ENCODE measurements at places on chromosomes 7 and 10.

- DNase-seq, result no peak
Measured at GRCh38 chr7:95609277-95609971, 13.1 kb upstream of the PDK4 start.

GRCh38 chr10:131729361-131729760 is 171.4 kb upstream of the PPP2R2D start:
- no peak for DNase-seq

GRCh38 chr7:5248201-5248885 is 34.4 kb upstream of the SLC29A4 start:
- no peak for DNase-seq

- no peak for DNase-seq
Measured at GRCh38 chr7:71096351-71096750, 35.6 kb upstream of the GALNT17 start.

DNA sequence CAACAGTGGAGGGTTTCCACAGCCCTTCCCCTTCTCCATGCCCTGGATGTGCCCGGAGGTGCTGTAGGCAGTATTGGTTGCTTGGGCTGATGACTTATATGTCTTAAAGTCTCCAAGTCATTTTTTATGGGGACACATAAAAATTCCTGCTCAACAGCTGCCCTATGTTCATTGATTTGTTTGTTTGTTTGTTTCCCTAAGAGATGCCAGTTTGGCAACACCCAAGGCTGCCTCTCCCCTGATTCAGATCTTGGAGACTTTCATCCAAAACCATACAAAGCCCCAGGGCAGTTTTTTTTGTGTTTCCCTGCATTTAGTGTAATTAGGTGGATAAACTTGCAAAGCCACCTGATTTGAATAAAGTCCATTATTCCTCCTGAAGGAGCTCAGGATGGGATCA is 115.3 kb downstream of the PLPP4 start:
- DNase-seq, result no peak

GRCh38 chr10:121681997-121682687 is 83.9 kb upstream of the FGFR2 start:
- no peak for DNase-seq

GRCh38 chr7:140485500-140486265 is 6.4 kb upstream of the MKRN1 start:
- no peak for DNase-seq

DNA sequence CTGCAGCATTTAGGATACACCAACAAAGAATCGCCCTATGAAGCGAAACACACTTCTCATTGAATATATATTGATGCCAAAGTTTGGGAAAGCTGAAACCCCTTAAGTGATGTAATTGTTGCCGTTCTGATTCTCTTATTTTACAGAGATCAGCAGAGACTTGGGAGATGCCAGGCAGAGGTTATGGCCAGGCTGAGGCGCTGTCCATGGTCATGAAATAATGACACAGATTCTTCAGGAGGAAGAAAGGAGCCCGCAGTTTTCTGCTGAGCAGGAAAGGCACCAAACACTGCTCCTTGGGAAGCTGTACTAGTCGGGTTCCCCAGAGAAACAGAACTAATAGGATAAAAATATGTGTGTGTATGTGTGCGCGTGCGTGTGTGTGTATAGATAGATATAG is 566.0 kb downstream of the CALN1 start:
- no peak for DNase-seq

GRCh38 chr10:17805330-17805729 is 3.8 kb upstream of the MRC1 start:
- DNase-seq, result no peak

DNA sequence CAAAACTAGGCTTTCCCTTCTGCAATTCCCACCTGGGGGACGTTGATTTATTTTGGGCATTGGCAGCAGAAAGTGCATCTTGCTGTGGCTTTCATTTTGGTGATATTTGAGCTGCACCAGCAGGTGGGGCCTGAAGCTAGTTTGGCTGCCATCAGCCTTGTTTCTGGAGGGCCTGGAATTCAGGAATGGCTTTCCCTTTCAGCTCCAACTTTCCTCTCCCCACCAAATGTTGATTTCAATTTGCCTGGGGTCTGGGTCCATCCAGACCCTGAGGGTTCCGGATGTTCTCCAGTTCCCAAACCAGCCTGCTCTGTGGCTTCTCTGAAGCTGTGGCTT is 640.4 kb downstream of the TYW1 start:
- no peak for DNase-seq

DNA sequence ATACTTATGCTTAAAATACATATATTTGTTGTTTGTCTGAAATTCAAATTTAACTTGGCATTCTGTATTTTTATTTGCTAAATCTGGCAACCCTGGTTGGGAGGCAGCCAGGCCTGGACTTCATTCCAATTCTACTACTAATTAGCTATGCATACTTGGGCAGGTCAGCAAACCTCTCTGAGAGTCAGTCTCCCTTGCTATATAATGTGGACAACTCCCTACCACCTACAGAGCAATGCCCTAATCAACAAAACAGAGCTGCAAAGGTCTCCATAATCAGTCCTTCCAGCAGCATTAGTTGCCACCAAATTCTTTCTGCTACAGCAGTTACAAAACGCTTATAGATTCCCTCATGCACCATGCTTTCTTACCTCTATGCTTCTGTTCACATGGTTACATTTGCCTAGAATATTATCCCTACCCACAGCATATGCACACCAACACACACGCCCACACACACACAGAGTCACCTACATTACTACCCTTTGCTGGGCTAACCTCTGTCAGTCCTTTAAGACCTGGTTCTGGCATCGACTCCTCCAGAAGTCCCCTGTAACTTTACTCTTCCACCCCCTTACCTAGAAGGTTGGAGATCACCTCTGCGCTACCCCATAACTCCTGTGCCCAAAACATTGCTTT is 188.7 kb downstream of the FGFR2 start:
- no peak for DNase-seq

GRCh38 chr7:44884621-44885393 is 523 bp downstream of the PURB start:
- DNase-seq, result peak; percentile 45

- peak; percentile 65 for DNase-seq
Measured at GRCh38 chr10:6918305-6918704, 338.2 kb upstream of the PRKCQ start.

DNA sequence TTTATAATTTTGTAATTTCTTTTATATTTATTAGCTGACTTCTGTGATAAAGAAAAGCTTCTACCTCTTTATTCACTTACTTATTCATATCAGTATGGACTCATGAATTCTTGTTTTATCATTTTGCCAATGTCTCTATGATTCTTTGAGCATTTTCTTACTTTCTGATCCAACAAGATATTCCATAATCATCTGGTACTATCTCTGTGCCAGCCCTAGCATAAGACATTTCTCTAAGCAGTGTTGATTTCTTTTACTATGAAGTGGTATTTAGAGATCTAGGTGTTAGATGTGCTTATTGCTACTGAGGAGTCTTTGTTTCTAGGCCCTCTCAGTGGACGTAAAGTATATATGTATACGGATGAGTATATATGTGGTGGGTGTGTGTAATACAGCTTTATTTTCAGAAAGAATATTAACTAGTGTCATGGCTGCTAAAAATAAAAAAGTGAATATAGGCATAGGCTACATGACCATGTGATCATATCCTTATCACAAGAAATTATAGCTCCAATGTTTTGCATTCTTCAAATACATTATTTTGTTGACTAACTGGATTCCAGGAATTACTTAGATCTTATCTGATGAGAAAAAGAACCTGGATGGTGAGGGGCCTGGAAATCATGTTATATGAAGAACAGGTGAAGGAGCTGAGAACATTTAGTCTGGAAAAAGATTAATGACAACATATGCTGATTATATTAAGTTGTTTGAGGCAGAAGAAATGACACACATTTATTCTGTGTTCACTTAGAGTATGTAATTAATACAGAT is 13.1 kb downstream of the PHTF2 start:
- no peak for DNase-seq

GRCh38 chr7:15936991-15937390 is 250.5 kb upstream of the MEOX2 start:
- DNase-seq, result no peak

GRCh38 chr10:115335366-115335765 is 242.2 kb downstream of the ATRNL1 start:
- no peak for DNase-seq

GRCh38 chr7:100486753-100487446 is 3.2 kb downstream of the NYAP1 start:
- no peak for DNase-seq

GRCh38 chr7:36487756-36488336 is 98.2 kb downstream of the ANLN start:
- DNase-seq, result no peak

DNA sequence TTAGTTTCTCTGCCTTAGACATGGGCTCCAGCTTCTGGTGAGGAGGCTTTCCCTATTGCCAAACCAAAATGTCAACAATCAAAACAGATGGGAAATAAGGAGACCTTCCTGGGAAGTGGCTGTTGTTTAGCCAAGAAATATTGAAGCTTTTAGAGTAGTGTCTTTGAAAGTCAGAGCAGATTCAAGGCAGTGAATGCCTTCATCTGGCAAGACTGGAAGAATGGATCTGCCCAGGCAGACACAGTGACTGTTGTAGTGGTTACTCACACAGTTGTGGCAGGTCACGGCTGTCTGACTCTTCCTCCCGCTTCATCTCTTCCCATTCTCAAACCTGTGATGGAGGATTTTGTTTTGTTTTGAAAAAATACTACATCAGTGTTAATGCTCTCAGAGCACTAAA is 154.1 kb upstream of the ADO start:
- no peak for DNase-seq

GRCh38 chr10:12614177-12614995 is 265.0 kb downstream of the CAMK1D start:
- DNase-seq, result no peak

DNA sequence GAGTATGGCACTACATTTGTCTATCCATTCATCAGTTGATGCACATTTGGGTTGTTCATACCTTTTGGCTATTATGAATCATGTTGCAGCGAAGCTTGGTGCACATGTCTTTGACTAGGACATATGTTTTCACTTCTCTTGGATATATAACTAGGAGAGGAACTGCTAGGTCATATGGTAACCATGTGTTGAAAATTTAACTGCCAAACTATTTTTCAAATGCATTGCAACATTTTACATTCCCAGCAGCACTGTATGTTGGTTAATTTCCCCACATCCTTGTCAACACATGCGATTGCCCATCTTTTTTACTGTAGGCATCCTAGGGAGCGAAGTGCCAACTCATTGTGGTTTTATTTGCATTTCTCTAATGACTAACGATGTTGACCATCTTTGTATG is 183.4 kb downstream of the PRKCQ start:
- no peak for DNase-seq

DNA sequence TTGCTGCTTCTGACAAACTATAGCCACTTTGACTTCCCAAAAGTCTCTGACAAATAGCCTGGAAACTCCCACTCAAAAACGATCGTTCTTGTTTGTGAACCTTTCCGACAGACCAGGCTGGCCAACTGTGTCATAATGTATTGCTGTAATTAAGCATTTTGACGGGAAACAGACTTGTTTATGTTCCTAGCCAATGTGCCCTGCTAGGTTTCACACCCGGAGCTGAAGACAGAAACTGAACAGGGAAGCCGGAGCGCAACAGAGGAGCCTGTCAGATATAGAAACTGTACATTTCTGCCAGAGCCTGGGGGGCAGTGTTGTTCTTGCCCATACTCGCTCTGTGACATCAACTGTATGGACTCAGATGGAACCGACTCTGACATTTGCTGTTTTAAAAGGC is 55.3 kb upstream of the C7orf33 start:
- no peak for DNase-seq

GRCh38 chr10:108608860-108609259 is 1314.5 kb downstream of the XPNPEP1 start:
- DNase-seq, result no peak

GRCh38 chr10:31075434-31075833 is 43.8 kb upstream of the ZNF438 start:
- DNase-seq, result no peak

GRCh38 chr7:146175716-146176115 is 59.1 kb downstream of the CNTNAP2 start:
- no peak for DNase-seq

DNA sequence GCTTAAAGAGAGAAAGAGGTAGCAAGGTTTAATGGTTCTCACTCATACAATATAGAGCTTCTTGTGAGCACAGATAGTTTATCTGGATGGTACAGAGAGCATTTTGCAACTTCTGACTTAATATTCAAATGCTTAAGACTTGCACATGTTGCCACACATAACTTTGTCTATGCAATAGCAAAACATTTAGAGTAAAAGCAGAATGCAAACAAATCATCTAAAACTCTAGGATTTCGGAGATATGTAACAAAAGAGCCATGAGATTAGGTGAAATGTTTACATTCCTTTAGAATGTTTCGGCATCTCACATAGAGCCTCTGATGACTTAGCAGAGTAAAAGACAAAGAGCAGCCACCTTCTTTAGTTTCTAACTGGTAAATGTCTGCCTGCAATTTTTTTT is 717.1 kb upstream of the LRRN3 start:
- no peak for DNase-seq

- no peak for DNase-seq
Measured at GRCh38 chr7:235576-236395, 43.4 kb downstream of the FAM20C start.

GRCh38 chr7:39855325-39855674 is 94.8 kb upstream of the CDK13 start:
- no peak for DNase-seq

DNA sequence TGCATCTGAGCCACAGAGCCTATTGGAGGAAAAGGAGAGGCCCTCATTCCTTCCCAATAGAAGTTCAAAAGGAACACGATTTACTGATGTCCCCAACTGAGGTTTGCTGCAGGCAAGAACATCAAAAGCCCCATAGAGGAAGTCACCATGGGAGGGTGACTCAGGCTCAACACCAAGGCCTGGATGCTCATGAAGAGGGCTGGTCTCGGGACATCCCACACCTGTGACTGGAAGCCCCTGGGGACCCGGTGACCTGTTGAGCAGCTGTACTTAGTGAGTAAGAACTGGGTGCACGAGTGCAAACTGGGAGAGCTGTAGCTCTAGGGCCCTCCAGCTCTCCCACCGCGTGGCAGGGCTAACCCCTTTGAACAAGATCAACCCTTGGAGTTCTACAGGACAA is 38.0 kb downstream of the CYTH3 start:
- DNase-seq, result no peak

- peak; percentile 9 for DNase-seq
Measured at GRCh38 chr7:105589356-105590077, 8.2 kb upstream of the EFCAB10 start.

Data from T-helper 9 cell (primary cell).